G401 (cell line): ENCODE measurements at places on chromosomes 4 and X.

GRCh38 chrX:119602701-119603255, 3.4 kb downstream of the NKRF start:
- DNase-seq: no peak

GRCh38 chr4:138696058-138696457, 319.5 kb upstream of the NOCT start:
- DNase-seq: no peak

GRCh38 chr4:88573276-88573980, 18.9 kb upstream of the HERC3 start:
- DNase-seq: no peak

GRCh38 chrX:106874075-106874474, 29.1 kb downstream of the RIPPLY1 start:
- no peak for DNase-seq

GRCh38 chrX:153848325-153848724, 18.0 kb upstream of the PDZD4 start:
- DNase-seq: no peak

- DNase-seq: no peak
These were observed 35.7 kb downstream of the BTC start for GRCh38 chr4:74758551-74759145.

- no peak for DNase-seq
These were observed 32.7 kb upstream of the RASGEF1B start for GRCh38 chr4:81504112-81505003.

GRCh38 chrX:66634272-66634671, 4.6 kb downstream of the EDA2R start:
- DNase-seq: no peak

- no peak for DNase-seq
These were observed 407.3 kb downstream of the MAPK10 start for GRCh38 chr4:85952528-85952927.

GRCh38 chr4:61828960-61829359, 628.8 kb downstream of the ADGRL3 start:
- no peak for DNase-seq

GRCh38 chr4:85149676-85150075, 183.2 kb upstream of the WDFY3 start:
- no peak for DNase-seq
